Activated CD4-positive, alpha-beta T cell treated with anti-CD3 and anti-CD28 coated beads for 48 hours (primary cell): ENCODE measurements at places on chromosomes 7 and 10.

- DNase-seq, result no peak
These were observed 244.5 kb downstream of the GATA3 start for GRCh38 chr10:8298896-8299570.

DNA sequence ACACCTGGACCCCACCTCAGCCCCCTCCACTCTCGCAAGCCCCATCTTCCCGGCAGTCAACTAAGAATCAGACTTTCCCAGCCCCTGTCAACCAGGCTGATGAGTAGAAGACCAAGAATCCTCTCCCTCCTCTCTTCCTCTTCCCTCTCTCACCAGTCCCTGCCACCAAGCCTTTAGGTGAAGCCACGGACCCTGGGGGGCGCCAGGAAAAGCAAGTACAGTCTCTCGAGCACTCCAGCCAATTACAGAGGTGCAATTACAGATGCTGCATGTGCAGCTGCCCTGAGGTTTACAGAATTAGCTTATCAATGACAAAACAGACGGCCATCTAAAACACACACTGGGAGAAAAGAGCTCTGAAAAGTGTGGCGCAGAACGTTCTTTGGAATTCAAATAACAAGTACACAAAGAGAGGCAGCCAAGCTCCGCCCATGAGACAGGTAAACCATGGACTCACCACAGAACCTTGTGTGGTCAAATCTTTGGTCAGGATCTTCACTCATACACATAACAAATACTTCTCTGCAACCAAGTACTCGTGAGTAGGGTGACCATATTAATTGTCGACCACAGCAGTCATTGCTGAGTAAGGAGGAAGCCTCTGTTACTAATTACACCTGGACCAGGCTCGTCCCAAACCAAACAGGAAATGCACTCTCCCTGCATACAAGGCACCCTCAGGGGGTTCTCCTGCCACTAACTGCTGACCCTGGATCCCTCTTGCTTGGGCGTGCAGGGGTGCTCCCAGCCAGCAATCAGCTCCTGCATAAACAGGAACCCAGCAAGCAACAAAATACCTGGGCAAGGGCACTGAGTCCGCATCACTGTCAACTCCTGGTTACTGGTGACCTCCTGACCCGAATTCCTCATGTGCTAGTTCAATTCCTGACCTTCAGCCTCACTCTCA is 189.2 kb downstream of the FAM107B start:
- DNase-seq, result no peak

DNA sequence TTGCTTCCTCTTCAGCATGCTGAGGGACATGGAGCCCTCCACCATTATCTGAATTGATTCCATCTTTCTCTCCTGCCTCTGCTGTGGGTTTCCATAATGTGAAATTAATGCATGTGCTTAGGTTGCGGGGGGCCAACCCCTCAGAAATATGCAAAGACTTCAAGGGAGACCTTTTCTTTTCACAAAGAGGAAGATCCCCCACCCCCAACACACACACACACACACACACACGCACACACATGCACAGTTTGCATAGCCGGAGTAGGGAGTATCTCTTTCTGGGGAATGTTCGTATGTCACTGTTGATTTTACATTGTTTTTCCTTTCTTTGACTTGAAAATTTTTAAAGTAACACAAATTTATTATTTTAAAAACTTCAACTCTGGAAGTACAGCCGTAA is 193.5 kb downstream of the MGMT start:
- no peak for DNase-seq

DNA sequence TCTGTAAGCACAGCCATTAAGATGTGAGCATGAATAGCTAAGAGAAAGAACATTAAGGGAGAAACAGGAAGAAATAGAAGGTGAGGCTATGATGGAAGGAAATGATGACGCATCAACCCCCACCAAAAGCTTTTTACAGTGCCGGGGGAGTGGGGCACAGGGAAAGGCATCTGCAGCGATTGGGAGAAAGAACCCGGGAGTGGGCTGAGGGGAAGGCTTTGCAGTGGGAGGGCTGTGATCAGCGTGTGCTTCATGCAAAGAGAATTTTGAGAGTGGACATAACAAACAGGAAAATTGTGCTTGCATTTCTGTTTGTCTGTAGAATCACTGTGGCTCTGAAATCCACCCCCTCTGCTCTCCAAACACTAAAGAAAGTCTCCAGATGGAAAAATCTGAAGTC is 250.8 kb downstream of the KCNMA1 start:
- no peak for DNase-seq
